Activated CD4-positive, alpha-beta T cell treated with anti-CD3 and anti-CD28 coated beads, Interleukin-2, amount 50 U/mL, for 1 hour (primary cell): ENCODE measurements at places on chromosomes 4 and X.

DNA sequence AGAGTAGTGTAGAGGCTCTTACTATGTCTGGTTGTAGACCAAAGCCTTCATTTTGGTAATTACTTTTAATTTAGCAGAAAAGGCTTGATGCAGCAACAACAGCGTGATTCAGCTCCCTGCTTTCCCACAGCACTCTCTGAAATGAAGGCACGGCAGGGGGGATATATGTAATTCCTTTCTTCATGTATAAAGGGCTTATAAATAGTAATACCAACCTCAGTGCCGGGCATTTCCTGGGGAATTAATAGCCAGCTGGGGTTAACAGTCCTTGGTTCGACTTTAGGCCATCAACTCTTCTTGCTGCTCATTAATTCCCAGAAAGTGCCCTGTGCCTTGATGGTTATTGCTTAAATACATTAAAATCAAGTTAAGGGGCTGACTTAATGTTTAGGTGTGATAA, 669.0 kb downstream of the ZNF674 start:
- DNase-seq: no peak

- DNase-seq: no peak
Observed at GRCh38 chrX:38142610-38143009, 78.1 kb downstream of the SRPX start.

DNA sequence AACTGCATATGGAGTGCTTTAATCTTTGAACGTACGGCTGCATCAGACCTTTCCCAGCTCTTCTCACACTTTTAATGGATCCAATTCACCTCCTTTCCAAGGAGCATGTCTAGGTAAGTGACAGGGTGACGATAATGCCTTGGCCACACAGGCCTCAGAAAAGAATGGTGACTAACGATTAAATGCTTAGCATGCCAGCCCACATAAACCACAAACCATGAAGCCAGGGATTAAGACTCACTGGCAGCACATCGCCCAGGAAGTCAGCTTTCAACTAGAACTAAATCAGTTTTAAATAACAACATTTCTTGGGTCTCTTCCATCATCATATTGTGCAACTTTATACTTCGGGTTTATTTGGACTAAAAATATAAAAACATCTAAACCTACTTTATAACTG, 28.7 kb downstream of the INPP4B start:
- DNase-seq: no peak

DNA sequence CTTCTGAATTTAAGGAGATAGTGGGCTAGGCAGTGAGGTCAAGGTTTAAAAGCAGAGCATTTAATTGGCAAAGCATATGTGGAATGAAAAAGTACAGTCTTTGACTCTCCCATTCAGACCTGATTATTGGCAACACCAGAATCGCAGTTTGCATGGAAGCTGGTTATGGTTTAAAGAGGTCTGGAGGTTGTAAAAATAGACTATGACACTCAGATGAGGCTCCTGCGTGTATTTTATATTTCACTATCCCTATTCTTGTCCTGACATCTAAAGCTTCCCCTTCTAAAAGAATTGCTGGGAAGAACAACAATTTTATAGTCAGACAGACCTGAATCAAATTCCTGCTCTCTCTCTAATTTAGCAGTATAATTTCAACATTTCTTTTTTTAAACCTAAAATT, 302.9 kb downstream of the PCDH7 start:
- no peak for DNase-seq

DNA sequence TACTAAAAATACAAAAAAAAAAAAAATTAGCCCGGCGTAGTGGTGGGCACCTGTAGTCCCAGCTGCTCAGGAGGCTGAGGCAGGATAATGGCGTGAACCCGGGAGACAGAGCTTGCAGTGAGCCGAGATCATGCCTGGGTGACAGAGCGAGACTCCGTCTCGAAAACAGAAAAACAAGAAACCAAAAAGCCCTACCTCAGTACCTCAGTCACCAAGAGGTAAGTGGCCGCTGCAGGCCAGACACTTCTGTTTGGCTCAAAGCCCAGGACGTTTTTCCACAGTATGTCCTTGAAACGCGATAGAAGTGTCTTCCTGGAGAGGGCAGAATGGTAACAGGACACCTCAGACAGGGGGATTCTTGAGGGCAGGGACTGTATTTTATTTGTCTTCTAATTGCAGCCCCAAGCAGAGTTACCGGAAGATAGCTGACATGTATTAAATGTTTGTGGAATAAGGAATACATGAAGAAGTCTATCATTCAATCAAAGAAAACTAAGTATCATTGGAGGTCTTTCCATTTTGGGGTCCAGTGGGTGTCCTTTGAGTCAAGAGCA, 63.6 kb downstream of the CLNK start:
- DNase-seq: no peak
